ENCODE measurements at places on chromosomes 5 and 9.

- DNase-seq = no peak
Measured at GRCh38 chr5:81815321-81815720, 64.4 kb upstream of the SSBP2 start.

- no peak for DNase-seq
Measured at GRCh38 chr5:31753700-31754357, 114.9 kb downstream of the PDZD2 start.

GRCh38 chr5:169650701-169651331 lies 13.7 kb downstream of the DOCK2 start:
- no peak for DNase-seq

DNA sequence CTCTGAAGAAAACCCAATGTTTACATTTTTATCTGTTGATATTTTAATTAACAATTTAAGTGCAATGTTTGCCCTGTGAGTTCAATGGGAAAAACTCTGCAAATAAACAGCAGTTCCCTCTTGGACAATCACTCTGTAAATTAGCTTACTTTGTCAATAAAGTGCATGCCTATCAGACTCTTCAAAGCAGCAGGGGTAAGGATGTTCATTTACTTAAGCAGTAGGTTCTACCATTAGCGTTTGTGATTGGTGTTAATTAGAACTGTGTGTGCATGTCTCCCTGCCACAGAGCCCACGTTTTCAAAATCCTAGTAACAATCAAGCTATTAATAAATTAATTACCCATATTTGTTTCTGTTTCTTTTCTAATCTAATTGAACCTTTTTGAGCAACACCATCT lies 1921.6 kb upstream of the WWC1 start:
- DNase-seq = no peak

- no peak for DNase-seq
Measured at GRCh38 chr5:166074582-166075481, 2216.6 kb upstream of the WWC1 start.

GRCh38 chr9:14097215-14097614 lies 216.7 kb downstream of the NFIB start:
- peak; percentile 13 for DNase-seq

DNA sequence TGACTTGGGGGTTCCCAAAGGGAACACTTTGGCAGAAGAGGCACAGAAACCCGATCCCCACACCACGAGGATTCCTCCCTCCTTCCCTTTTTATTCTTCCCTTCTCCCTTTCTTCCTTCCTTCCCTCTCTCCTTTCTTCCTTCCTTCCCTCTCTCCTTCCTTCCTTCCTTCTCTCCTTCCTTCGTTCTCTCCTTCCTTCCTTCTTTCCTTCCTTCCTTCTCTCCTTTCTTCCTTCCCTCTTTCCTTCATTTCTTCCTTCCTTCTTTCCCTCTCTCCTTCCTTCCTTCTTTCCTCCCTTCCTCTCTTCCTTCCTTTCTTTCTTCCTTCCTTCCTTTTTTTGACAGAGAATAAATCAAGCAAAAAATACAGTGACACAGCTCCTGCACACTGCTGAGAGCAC lies 168.0 kb upstream of the NFIL3 start:
- no peak for DNase-seq

DNA sequence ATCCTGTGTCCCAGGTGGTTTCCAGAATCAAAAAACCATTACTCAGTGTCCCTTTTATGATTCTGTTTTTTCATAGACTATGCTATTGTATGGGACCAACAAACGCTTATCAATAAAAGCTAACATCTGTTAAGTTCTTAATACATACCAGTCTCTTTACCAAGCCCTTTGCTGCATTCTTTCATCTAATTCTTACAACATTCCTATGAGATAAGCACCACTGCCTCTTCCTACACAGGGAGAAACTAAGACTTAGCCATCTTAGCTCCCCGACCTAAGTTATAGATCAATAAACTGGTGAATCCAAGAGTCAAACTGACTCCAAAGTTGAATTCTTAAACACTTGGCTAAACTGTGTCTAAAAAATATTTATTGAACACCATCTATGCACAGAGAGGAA lies 26.6 kb downstream of the DRD1 start:
- no peak for DNase-seq

DNA sequence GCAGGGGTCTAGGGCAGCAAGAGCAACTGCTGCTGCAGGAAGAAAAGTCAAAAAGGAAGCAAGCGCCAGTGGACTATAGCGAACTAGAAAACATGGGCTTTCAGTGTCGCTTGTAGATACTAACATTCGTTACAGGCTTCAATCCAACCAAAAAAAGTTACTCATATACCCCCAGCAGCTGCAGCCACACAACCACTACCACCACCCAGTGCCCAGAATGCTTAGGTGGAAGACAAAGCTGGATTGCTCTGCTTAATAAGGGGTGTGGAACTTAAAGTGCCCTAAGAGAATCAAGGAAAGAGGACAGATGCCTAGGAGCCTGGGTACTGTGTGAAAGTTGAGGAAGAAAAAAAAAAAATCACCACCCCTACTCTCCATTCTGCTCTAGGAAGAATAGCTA lies 203.6 kb downstream of the ELAVL2 start:
- no peak for DNase-seq

- no peak for DNase-seq
Measured at GRCh38 chr5:1838013-1838412, 36.8 kb downstream of the NDUFS6 start.

- DNase-seq = no peak
Measured at GRCh38 chr9:69181908-69182353, 7.9 kb downstream of the TJP2 start.

- DNase-seq = peak; percentile 89
Measured at GRCh38 chr9:33813712-33814641, 3.0 kb upstream of the UBE2R2 start.

DNA sequence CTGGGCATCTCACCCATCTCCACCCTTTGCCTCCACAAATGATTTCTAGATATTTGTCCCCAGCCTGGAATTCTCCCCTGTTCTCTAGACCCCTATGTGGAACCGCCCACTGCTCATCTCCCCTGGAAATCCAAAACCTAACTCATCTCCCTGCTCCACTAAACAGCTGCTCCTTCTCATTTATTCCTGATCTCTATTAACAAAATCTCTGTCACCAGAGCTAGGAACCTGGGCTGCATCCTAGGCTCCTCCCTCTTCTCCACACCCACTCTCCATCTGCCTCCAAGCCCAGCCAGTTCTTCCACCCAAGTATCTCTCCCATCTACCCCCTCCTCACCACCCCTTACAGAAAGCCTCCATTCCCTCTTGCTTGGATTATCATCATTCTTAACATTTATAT lies 24.0 kb upstream of the SYNPO start:
- no peak for DNase-seq

DNA sequence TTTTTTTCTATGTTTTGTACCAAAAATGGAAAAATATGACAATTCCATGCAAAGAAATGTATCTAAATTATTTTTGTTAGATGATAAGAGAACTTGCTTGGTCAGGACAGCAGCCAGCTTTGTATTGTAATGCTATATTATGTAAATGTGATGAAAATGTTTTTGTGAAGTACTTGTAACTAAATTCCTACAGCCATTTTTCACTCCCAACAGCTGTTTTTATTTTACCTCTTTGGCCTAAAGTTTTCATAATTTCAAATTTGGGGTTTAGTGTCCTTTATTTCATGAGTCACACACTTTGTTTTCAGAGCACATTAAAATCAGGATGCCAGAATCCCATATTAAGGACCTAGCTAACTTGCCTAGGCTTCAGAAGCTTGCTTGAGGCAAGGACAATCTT lies 64.1 kb downstream of the WDR41 start:
- DNase-seq = no peak

- DNase-seq = peak; percentile 81
Measured at GRCh38 chr5:43432486-43433375, 20.5 kb upstream of the CCL28 start.

DNA sequence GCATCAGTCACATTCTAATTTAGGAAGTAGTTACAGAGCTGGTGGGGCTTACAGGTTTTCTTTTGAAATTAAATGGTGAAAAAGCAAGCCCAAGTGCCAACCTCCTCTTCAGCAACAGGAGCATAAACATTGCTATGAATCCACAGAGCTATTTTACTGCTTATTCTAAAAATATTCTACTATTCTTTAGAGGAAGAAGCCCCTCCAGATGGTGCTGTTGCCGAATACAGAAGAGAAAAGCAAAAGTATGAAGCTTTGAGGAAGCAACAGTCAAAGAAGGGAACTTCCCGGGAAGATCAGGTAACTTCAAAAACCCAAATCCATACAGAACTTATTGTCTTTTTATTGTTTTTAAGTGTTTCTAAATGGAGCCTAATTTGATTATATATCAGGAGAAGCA lies 202.8 kb downstream of the CWC27 start:
- DNase-seq = no peak

GRCh38 chr9:95907794-95908193 lies 32.3 kb downstream of the ERCC6L2 start:
- no peak for DNase-seq

DNA sequence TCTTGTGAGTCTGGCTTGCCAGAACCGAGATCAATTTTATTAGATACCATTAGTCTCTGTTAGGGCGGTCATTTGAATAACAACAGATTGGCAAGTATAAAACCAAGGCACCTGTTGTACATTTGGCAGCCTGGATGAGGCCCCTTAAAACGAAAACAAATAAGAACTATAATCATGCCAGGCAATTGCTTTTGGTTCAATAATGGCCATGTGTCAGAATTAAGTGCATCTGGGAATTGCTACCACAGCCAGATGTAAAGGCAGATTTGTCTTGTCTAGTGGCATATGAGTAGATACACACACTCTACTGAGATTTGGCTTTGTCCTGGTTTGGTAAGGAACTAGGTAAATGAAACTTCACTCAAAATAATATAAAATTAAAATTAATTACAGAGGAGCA lies 1046.2 kb upstream of the DMAC1 start:
- DNase-seq = no peak

DNA sequence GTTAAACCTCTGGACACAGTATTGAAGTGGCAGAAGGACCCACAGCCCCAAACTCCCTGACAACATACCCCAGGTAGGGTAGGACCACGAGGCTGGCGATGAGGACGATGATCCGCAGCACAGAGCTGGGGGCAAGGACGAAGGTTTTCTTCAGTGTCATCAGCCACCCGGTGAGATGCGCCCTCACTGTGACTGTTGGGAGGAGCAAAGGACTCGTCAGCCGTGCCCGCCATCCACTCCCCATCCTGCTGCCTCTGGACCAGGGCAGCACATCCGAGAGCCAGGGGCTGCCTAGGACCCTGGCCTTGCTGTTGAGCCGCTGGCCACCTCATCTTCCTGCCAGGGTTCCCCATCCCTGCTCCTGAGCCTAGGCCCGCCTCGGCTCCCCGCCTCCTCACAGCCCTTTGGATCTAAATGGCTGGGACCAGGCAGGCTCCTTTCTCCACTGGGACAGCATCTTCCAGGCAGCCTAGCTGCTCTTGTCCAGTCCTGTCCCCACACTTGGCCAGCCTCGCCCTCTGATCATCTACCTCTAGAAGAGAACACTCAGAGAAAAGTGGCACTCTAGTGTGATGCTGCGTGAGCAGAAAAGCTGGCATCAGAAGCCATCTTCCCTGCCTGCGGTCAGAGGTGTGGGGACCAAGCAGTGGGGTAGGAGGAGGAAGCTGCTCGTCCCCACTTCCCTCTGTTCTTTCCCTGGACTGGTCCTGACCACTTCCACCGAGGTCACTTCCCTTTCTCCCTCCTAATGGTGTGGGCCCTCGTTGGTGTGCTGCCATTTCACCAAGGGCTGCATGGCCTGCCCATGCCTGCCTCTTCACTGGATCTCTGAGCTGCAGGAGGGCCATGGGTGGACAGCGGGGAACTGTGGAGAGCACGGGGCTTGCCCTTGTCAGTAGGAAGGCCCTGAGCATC lies 49.2 kb downstream of the OTULIN start:
- DNase-seq = no peak

DNA sequence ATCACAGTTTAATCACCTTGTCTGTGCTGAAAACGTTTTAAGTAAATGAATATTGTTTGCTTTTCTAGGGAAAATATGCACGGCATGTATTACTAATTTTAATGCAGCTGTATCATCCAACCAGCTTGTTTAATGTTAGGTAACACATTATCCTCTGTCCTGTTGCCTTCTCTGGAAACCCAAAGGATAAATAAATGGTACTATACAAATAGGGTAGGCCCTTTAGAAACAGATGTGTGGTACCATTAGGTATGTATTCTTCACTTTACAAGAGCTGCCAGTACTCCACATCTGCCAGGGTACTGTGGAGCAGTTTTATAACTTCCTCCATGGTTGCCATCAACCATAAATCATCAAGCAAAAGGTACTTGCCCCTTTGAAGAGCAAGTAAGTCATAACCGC lies 42.9 kb downstream of the FAF2 start:
- no peak for DNase-seq

DNA sequence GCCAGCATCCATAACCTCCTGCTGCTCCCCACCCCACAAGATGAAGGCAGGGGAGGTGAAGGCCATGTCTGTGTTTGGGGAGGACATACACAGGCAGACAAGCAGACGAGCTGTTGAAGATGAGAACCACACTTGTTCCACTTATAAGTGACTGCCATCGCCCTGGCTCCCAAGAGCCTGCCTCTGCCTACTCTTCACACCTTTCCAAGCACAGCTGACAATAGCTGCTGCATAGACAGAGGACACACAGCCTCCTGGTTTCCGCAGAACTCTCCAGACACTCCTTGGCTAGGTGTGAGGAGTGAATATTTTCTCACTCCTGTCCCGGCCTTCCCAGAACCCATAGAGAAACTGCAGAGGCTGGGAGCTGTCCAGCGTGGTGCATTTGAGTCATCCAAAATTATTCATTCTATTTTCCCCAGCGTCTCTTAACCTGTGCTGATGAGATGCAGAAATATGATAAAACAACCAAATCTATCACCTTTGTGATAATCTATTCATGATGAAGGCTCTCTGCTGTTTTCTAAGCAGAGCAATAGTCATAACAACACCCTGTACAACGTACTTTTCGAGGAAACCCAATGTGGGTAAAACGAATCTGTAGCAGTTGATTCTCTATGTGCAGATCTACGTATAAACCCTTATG lies 24.7 kb downstream of the KLF9 start:
- DNase-seq = no peak

DNA sequence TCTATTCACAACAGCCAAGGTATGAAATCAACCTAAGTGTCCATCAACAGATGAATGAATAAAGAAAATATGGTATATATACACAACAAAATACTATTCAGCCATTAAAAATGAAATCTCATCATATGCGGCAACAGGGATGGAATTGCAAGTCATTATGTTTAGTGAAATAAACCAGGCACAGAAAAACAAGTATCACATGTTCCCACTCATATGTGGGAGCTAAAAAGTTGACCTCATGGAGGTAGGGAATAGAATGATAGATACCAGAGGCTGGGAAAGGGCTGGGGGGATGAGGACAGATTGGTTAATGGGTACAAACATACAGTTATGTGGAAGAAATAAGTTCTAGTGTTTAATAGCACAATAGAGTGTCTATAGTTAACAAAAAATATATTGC lies 149.7 kb downstream of the DEPDC1B start:
- DNase-seq = no peak

GRCh38 chr5:2175842-2176404 lies 293.2 kb upstream of the IRX4 start:
- no peak for DNase-seq

- DNase-seq = no peak
Measured at GRCh38 chr5:132237670-132238069, 10.0 kb upstream of the P4HA2 start.
